ENCODE measurements at places on chromosomes 5 and 9.

- peak; percentile 9 for DNase-seq
Measured at GRCh38 chr5:38347896-38348295, 89.5 kb downstream of the EGFLAM start.

DNA sequence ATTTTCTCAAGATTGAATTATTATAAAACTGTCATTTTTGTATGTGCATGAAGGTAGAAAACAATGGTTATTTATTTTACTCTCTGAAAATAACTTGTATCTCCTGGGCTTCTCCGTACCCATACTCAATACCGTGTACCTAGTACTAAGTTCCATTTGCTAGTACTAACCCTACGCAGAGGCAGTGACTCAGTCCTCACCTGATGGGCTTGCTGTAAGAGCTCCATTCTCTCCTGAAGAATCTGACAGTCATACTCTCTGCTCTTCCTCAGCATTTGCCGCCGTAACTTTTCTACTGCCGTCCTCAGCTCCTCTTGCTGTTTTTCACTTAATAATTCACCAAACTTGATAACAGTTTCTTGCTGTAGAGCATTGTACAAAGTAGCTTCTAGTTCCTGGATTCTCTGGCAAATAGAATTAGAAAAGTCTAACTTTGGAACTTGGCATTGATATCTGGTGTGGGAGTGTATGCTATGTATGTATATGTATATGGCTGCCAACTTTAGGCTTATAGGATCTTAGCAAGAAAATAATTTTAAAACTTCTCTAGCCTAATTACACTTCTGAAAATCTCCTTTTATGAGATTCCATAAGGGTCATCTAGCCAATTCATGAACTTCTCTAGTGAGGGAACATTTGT lies 108.0 kb upstream of the DPYSL3 start:
- no peak for DNase-seq

GRCh38 chr5:94040591-94041148 lies 299.3 kb upstream of the POU5F2 start:
- DNase-seq, result no peak

GRCh38 chr9:114157516-114158176 lies 2.3 kb downstream of the COL27A1 start:
- DNase-seq, result peak; percentile 65

GRCh38 chr9:136318111-136318775 lies 9.1 kb upstream of the GPSM1 start:
- DNase-seq, result no peak

DNA sequence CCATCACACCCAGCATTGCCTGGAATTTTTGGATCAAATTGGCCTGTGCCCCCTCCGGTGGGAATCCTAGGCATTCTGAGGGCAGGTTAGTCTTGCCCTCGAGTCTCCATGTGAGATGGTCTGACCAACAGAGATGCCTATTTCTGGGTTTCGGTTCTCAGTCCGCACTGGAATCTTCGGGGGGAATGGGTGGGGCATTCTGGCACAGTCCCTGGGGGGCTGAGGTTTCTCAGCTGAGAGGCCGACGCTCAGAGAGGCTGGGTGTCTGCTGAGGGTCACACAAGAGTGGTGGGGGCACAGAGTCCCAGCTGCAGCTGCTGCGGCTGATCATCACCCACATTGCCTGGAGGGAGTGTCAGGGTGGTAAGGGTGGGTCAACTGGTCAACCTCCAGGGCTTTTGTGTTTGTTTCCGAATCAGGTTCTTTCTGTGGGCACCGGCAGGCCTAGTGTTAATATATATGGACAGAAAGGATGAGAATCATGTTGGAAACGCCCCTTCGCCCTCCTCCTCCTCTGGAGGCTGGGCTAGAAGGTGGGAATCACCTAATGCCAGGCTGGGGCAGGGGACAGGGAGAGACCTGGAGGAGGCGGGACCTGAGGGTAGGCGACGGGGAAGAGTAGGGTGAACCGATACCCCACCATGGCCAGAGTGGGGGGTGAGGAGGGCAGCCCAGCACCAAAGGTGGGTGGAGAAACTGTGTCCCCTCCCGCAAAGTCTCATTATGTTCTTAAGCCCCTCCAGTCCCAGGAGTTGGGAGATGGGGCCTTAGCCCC lies 149.5 kb upstream of the PHYKPL start:
- DNase-seq, result no peak

- no peak for DNase-seq
Measured at GRCh38 chr5:160978944-160979343, 126.9 kb upstream of the ATP10B start.

GRCh38 chr9:128495296-128495695 lies 9.2 kb upstream of the GLE1 start:
- DNase-seq, result no peak

- DNase-seq, result peak; percentile 68
Measured at GRCh38 chr5:172442592-172442991, 11.7 kb downstream of the SH3PXD2B start.

GRCh38 chr9:87991151-87991870 lies 17.0 kb upstream of the CDK20 start:
- DNase-seq, result no peak

DNA sequence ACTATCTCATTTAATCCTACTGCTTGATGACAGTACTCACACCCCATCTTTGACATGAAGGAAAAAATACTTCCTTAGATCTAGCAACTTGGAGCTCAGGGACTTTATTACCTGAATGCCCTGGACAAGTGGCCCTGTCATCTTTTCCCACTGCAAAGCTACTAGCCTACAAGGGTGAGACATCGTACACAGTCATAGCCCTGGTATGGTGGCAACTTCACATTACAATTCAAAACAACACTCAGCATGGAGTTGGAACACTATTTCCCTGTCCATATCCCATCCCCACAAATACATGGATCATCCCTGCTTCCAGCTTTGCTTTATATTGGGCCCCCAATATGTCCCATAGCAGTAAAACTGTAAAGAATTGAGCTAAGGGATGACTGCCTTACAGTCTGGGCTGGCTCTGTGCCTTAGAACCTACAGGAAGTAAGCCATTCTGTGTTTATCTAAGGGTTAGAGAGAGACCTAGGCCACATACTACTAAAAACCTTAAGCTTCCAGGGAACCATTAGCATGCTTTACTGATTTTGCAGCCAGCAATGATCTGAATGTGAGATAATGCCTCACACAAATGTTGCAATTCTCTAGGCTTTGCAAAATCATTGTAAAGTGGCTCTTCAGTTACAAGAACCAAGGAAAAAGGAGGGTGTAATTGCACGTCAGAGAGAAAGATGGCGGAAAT lies 55.9 kb downstream of the OTULIN start:
- DNase-seq, result peak; percentile 84

GRCh38 chr9:68781928-68782327 lies 76.9 kb downstream of the PIP5K1B start:
- no peak for DNase-seq

DNA sequence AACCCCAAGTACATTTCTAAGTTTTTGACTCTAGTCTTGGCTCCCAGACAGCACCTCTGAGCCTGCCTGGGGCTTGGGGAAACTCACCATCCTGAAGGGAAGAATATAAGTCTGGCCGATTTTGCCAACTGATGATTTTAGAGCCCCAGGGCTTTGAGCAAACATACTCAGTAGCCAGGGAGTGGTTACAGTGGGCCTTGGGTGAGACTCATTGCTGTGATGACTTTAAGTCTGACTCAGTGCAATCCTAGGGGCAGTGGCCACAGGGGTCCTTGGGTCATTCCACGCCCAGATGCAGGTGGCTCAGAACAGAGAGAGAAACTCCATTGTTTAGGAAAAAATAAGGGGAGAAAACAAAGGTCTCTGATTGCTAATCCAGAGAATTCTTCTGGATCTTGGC lies 312.0 kb upstream of the EDIL3 start:
- DNase-seq, result no peak

GRCh38 chr5:154205441-154206117 lies 15.0 kb downstream of the GALNT10 start:
- peak; percentile 22 for DNase-seq

DNA sequence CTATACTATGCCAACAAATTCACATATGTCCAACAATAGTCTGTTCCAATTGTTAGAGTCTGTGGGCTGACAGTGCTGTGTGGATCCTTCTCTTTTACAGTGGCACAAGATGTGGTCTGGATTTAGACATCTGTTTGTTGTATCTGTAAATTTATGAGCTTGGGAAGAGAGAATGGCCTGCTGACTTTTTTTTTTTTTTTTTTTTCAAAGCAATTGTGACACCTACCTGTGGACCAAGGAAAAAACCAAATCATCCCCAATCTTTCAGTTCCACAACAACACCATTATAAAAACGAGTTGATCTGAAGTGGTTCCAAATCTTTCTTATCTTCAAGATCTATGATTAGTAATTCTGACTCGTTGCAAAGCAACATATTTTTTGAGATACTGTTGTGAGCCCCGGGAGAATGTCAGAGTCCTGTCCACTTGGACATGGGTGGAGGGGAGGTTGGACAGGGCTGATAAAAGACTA lies 4.9 kb downstream of the IRX2 start:
- DNase-seq, result peak; percentile 77

DNA sequence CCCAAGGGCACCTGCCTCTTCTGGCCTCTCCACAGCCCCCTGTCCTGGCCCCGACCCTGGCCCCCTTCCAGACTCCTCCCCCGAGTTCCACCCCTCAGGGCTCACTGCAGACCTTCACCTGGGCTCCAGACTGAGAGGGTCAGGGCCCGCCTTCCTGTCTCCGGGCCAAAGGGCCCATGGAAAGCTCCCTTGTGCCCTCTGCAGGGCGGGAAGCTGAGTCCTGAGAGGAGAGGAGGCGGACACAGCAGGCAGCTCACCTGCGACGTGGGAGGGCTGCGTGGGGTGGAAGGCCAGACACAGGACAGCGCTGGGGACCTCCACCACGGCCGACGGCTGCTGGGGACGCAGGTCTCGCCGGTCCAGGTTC lies 20.6 kb downstream of the DYNC2I2 start:
- DNase-seq, result peak; percentile 34

GRCh38 chr9:104774132-104774531 lies 10.2 kb downstream of the NIPSNAP3B start:
- no peak for DNase-seq

DNA sequence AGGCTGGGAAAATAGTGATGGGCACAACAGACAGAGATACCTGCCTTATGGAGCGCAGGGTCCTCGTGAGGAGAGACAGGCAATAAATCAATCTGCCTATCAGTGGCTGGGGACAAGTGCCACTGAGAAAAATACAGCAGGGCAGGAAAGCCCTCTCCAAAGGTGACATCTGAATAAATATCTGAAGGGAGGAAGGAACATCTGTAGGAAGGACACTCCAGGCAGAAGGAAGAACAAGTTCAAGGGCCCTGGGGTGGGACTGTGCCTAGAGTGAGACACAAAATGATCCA lies 53.7 kb upstream of the SLC25A51 start:
- no peak for DNase-seq

DNA sequence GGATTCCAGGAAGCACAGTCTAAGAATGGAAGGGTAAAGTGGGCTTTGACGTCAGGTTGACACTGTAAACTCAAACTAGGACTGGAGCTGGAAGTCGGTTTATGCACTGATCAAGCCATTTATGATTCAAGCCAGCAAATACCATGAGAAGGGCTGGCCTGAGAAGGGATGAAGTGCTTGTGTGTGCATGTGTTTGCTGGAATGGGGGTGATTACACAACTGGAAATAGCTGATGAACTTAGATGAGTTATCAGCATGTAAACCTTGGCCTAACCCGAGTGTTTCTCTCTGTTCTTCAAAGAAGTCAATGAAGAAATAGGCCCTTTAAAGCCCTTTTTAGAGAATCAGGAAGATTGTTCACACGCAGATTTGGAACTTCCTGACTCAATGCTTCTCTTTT lies 287.6 kb downstream of the RFX3 start:
- DNase-seq, result peak; percentile 16

GRCh38 chr9:113873926-113874325 lies 2.2 kb upstream of the ZNF618 start:
- no peak for DNase-seq

DNA sequence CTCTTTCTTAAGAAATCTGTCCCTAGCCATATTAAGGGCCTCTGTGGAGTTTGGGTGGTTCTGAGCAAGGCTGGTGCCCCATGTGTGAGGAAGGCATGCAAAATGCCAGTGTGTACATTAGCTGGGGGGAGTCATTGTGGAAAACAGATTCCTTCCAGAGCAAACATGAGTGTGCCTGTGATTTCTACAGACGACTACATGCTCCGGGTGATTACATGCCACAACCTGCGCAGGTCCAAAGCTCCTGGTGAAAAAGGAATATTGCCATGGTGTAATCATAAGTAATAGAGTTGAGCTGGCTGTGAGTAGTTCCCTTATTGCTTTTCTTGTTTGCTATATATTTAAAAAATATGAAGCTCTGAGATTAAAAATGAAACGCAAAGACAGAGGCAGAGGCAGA lies 102.1 kb downstream of the ACER2 start:
- DNase-seq, result no peak

DNA sequence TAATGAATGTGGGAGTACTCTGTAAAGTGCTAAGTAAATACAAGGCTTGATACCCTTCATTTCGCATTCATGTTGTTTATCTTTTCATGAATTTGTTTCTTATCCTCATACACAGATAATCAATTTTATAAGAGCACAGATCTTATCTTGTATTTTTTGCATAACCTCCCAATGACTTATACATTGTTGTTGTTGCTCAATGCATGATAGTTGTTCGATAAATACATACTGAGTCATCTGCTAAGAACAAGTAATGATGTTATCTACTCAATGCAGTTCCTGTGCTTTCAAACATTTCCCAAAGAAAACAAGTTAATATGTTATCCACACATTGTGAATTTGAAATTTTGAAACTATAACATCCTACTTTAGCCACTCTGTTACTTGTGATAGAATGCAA lies 60.7 kb downstream of the TAF11L14 start:
- DNase-seq, result no peak

DNA sequence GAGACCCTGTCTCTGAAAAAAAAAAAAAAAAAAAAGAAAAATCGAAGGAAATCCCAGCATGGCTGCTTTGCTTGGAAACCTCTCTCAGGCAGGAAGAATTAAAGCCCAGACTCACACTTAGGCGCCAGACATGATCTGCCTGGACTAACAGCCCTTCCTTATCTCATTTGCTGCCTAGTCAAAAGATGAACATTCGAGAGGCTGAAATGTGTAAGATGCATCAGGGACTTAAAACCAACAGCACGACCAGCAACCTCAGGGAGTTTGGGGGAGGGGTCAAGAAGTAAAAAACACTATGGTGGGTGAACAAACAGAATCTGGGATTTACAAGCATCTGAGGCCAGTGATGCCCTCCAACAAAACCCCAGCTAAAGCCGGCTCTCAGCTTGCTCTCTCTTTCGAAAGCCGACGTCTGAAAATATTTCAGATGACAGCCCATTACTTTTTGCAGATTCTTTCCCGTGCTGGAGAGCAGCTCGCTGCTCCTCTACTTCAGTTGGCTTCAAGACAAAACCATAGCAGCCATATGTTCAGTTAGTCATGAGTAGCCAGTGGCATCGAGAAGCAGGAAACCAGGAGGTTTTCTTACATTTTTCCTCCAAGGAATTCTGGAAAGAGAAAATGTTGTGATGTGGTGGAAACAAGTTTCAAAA lies 249.9 kb downstream of the MARCHF11 start:
- DNase-seq, result peak; percentile 29

DNA sequence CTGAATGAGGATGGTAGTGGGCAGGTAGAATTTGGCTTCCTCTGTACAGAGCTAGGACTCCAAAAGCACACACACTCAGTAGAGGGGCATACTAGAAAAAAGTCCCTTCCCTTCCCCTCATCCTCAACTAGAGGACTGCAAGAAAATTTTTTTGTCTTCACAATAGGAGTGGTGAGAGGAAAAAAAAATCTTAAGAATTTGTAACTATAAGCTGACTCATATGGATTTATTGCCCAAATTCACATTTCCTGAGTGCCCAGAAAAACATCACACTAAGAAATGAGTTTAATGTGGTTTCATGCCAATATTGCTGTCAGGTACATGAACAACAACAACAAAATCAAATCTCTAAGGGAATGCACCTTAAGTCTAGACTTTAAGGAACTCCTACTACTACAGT lies 43.7 kb downstream of the RANBP6 start:
- DNase-seq, result peak; percentile 52

- DNase-seq, result peak; percentile 90
Measured at GRCh38 chr9:77588271-77588937, 59.7 kb downstream of the GNA14 start.
